Smooth muscle cell of bladder (primary cell): ENCODE measurements at places on chromosomes 3 and 15. TPM values are rescaled to one million over a fixed set of nuclear protein-coding genes. Genes with fewer than 3 reads are reported as not detected.

ZDHHC23 gene
- total RNA-seq = 0.74 and 0.85 TPM in 2 replicates

LRRC34 gene
- total RNA-seq = 1.1 and 1.4 TPM in 2 replicates

KLF15 gene
- 3.1 and 3.6 TPM in 2 replicates for total RNA-seq

RGMA gene
- total RNA-seq = 0.28 and 0.46 TPM in 2 replicates
